ENCODE measurements at places on chromosomes 7 and 10. TPM values are rescaled to one million over a fixed set of nuclear protein-coding genes. Genes with fewer than 3 reads are reported as not detected.

CCDC172 gene
- total RNA-seq = not detected

NPSR1 gene
- not detected for total RNA-seq

DNA sequence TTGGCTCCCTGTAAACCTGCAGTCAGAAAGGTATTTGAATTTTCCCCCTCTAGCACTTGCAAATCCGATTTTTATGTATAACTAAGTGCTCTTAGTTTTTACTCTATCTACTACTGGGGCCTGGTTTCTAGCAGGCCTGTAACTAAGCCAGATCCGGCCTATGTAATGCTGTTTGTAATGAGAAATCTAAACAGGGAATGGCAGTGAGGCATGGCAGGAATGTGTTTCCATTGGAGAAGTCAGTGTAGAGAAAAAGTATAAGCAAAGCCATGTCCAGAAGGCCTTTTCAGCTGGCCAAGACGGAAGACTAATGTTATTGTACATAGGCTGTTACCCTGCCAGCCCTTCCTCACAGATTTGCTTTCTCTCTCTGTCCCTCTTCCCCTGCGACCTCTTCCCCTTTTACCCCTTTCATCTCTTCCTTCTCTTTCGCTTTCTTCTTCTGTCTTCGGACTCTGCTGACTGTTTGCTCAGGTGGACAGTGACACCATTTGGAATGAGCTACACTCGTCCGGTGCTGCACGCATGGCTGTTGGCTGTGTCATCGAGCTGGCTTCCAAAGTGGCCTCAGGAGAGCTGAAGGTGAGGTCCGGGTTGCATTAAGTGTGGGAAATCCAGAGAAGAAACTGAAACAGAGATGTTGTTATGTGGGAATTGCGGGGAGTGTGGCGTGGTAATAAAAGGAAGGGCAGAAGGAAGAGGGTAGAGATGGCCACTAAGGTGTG lies 297.5 kb downstream of the HDAC9 start:
- no peaks in the 10 kb centered on the region for H3K36me3 ChIP-seq
- no peaks in the 10 kb centered on the region for H3K27me3 ChIP-seq

- no peaks in the 10 kb centered on the region for H3K27me3 ChIP-seq
- H3K4me3 ChIP-seq = no peak overlapping the region
- no peak for DNase-seq
Observed at GRCh38 chr10:2619472-2619871, 447.9 kb upstream of the PFKP start.
